ENCODE measurements at places on chromosomes 16 and 17. TPM values are rescaled to one million over a fixed set of nuclear protein-coding genes. Genes with fewer than 3 reads are reported as not detected.
A peak's percentile ranks its signal among the peaks of the same experiment; 100 is the strongest.

The CCL23 gene
- 1.0 TPM for total RNA-seq

The SLC13A2 gene
- not detected for total RNA-seq

DNA sequence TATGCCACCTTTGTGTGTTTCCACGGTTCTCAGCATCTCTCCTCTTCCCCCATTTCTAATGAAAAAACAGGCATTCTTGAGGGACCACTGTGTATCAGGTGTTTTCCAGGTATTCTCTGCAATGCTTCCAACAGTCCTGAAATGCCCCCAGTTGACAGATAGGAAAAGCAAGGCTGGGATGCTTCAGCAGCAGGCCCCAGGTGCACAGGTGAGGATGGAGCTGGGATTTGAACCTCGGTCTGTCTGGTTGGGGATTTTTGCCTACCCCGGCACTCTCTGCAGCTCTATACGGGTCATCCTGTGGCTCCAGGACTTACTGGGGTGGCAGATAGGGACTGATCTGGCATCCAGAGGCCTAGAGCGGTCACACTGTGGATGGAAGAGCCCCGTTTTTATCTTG is 180.5 kb upstream of the GSE1 start:
- no peak for DNase-seq

DNA sequence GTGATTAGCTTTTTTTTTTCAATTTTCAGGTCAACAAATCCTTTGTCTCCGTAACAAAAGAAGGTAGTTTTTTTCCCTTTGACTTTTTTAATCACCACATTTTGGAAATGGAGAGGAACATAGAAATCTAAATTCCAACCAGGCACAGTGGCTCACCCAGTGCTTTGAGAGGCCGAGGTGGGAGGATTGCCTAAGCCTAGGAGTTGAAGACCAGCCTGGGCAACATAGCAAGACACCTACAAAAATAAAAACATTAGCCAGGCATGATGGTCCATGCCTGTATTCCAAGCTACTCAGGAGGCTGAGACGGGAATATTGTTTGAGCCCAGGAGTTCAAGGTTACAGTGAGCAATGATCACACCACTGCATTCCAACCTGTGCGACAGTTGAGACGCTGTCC is 5.7 kb downstream of the PSMD7 start:
- no peak for DNase-seq

The UTP4 gene
- 40.1 TPM for total RNA-seq

The TLCD3A gene
- 10.1 TPM for total RNA-seq

DNA sequence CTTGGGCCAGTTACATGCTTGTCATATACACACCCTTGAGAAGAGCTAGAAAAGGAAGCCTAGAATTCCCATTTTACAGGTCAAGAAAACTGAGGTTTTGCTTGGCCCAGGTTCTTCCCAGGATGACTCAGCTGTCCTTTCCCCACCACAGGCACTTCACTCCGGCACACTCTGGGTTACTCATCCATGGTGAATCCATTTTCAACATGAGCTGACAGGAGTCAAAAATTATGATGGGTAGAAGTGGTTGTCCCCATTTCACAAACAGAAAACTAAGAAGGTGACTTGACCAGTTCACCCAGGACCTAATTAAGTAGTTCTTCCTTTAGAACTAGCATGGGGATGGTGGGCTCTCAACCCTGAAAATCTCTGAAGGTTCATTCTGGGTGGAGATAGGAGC is 67.2 kb downstream of the USP22 start:
- DNase-seq, result no peak

DNA sequence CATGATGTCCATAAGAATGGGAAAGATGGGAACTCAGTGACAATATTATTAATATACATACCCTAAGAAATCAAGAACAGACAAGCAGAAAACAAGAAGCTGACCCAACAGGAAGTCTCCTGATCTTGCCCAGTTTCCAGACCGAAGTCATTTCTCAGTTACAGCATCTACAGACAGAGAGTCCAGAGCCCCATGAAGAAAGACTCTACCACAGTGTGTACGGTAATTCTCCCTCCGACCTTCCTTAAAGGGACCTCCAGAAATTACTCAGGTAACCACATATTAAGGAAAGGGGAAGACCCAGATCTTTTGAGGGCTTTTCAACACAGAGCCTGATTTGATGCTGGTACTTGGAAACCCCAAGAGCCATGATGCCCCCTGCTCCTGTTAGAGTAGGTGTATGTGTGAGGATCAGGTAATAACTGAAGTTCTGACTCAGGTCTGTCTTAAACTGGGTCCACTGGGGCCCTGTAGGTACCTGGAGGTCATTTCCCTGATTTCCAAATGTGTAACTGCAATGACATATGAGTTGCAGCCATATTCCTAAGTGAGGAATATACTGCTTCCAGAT is 132.4 kb downstream of the ABCA8 start:
- no peak for DNase-seq

The TBC1D3C gene
- total RNA-seq, result not detected

- DNase-seq, result no peak
Observed at GRCh38 chr16:25038239-25038954, 23.2 kb upstream of the ARHGAP17 start.

DNA sequence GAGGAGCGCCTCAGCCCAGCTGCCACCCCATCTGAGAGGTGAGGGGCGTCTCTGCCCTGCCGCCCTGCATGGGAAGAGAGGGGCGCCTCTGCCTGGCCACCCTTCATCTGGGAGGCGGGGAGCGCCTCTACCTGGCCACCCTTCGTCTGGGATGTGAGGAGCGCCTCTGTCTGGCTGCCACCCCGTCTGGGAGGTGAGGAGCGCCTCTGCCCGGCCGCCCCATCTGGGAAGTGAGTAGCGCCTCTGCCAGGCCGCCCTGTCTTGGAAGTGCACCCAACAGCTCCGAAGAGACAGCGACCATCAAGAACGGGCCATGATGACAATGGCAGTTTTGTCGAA is 114.4 kb upstream of the CES5A start:
- DNase-seq, result no peak

The RDM1 gene
- total RNA-seq, result not detected

The LMF1 gene
- 31.3 TPM for total RNA-seq

DNA sequence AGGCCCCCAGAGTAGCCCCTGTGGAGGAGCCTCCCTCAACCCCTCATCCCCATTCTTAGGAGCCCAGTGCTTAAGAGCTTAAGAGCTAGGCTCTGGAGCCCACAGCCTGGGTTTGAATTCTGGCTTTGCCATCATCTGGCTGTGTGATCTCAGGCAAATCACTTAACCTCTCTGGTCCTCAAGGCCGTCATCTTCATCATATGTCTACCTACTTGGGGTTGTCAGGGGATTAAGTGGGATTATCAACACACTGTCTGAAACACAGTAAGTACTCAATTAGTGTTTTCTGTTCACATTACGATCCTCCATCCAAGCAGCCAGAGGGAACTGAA is 4.8 kb downstream of the SREBF1 start:
- DNase-seq, result no peak

DNA sequence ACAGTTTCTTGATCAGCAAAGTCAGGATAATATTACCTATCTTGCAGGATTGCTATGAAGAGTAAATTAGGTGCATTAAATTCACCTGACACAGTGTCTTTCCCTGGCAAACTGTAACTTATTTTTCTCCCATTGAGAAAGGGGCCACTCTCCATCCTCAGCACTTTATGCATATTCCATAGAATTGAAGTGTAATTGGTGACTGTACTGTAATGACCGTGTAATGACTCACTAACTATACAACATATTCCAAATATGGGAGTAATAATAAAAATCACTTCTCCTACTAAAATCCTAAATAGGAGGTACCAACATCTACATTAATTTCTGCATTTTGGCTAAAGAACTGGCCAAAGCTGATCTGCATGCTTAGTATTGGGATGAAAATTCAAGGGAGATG is 141.9 kb upstream of the NOG start:
- DNase-seq, result no peak

- no peak for DNase-seq
Observed at GRCh38 chr17:10648381-10648780, 8.7 kb downstream of the MYH3 start.

DNA sequence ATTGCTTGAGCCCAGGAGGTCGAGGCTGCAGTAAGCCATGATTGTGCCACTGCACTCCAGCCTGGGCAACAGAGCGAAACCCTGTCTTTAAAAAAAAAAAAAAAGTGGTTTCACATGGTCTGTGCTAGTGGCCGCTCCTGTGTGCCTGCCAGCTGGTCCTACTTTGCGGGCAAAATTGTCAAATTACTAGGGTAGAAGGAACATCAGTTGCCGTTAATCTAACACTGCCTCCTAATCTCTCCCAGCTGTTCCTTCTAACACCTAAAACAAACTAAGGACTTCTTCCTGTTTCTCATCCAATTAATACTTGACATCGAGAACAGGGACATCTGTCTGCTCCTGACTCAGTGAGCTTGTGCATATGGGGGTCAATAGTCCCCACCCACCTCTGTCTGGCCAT is 23.9 kb downstream of the TMEM11 start:
- no peak for DNase-seq

The TEKT5 gene
- not detected for total RNA-seq

The APOH gene
- not detected for total RNA-seq

The ARL5C gene
- total RNA-seq, result not detected

GRCh38 chr17:49588726-49589576 is 13.3 kb downstream of the NXPH3 start:
- no peak for DNase-seq

The PDILT gene
- not detected for total RNA-seq

The PLA2G10 gene
- not detected for total RNA-seq

The TNK1 gene
- total RNA-seq, result 6.1 TPM

DNA sequence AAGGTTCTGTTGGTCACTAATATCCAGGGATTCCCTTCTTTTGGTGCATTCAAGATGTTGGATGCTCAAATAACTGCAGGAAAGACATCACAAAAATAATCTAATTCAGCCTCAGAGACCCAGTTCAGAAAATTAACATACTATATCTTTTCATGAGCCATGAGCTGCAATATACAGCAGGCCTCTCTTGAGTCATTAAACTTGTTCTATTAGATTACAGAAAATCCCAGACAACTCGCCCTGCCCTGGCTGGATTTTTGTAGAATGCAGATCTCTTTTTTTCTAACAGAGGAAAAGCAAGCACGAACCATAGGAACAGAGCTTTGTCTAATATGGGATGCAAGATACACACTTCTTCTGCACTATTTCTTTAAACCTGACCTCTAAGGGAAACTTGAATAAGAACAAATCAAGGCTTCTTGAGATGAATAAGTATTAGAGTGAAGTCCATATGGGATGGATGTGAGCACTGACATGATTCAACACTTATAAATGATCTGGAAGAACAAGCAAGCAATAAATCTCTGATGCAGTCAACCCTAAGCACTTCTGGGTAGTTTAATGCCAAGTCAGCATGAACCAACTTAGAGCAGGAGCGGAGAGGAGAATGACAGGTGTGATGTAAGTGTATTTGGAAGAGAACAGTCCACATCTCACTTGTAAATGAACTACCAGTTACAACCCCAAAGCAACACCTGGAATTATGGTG is 70.7 kb upstream of the GNAO1 start:
- no peak for DNase-seq

GRCh38 chr17:41452281-41452680 is 11.5 kb upstream of the KRT38 start:
- no peak for DNase-seq

DNA sequence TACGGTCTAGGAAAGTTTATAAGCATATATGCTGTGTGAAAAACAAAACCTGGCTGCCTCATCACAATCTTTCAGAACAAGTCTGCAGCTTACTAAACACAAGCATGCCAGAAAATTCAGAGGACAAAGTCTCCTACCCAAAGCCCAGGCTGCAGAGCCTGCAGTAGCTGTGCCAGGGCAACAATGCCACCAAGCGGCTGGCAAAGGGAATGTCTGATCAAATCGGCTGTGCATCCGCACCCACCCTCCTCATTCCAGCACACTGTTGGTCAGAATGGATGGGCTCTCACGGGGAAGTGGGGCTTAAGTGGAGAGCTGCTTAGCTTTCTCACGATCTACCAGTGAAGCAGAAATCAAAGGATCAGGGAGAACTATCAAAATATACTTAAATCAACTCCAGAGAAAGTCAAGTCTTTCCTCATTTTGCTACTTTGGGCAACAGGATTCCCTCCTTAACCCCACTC is 73.5 kb downstream of the CYTH1 start:
- DNase-seq, result peak; percentile 80

- peak; percentile 38 for DNase-seq
Observed at GRCh38 chr16:72961863-72962262, 86.1 kb downstream of the ZFHX3 start.

GRCh38 chr17:42387661-42388380 is 421 bp downstream of the STAT3 start:
- DNase-seq, result peak; percentile 75

The ITGAD gene
- total RNA-seq, result 0.89 TPM

Data from sciatic nerve (tissue), 2 donors.